ENCODE measurements at places on chromosomes 11 and 22.

- peak; percentile 47 for DNase-seq
Observed at GRCh38 chr11:77879218-77879617, 58.3 kb downstream of the AAMDC start.

DNA sequence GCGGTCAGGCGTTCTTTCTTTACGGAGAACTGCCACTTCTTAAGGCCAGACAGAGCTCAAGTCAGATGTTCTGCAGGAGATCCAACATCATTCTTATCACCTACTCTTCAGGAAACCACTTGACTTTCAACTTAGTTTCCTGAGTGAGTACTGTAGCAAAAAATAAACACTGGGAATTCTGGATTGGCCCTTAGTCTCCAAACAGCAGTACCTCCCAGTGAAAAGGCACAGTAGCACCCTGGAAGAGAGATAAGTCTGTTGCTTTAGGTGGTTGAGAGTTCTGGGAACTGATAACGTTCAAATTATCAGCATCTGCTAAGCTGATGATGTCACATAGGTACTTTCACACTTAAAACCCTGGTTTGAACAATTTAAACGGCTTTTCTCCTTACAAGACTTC, 971.8 kb upstream of the TENM4 start:
- DNase-seq: no peak

DNA sequence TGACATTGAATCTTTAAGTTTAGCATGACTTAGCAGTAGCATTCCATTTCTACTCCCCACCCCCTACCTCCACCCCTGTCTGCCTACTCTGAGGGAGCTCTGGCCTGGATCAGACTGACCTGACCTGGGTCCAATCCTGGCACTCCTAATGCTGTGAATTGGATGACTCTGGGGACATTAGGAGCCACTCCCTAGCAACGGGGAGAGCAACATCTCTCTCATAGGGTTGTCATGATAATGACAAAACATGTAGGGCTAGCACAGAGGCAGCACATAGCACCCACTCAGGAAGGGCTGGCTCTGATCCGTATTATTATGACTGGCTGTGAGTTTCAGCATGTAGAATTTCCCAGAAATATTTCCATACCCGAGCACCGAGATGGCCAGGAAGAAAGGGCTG, 40.5 kb downstream of the CABIN1 start:
- DNase-seq: no peak

DNA sequence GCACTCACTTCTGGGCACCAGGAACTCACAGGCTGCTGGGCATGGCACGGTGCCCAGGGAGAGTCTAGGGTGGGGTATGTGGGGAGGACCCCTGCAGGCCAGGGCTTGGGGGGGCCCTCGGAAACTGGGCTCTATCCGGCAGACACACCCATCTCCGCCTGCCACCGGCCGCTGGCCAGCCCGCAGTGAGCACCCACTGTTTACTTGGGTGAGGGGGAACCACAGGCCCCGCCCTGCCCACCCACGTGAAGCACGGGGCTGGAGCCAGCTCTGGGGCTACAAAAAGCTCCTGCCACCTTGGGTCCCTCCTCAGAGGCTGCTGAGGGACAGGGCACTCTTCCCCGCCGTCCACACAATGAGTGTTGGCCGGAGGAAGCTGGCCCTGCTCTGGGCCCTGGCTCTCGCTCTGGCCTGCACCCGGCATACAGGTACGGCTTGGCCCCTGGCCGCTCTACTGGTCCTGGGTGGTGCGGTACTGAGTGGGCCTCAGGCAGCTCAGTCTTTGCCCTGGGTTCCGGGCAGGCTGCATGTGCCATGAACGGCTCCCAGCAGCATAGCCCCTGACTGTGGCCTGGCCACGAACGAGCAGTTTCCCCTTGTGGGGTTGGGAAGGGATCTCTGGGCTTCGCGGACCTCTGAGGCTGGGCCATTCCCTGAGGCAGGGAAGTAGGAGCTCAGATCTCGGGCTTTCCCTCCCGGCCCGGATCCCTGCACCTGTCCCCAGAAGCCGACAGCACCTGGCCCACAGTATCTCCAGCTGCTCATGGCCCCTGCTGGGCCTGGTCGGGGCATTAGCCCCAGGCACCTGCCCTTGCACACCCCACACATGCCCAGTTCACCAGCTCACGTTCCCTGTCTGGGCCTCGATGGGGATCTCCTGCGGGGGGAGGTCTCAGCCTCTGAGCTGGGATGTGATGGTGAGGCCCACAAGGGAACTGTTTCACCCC, at the start of gene MUC5AC:
Gene MUC5AC (plus strand): TSS at position 309 of the 947 bp plus-strand sequence. CDS start 47 bp downstream, at position 356.
- no peak for DNase-seq

GRCh38 chr11:106875013-106875412, 143.3 kb downstream of the GUCY1A2 start:
- no peak for DNase-seq

DNA sequence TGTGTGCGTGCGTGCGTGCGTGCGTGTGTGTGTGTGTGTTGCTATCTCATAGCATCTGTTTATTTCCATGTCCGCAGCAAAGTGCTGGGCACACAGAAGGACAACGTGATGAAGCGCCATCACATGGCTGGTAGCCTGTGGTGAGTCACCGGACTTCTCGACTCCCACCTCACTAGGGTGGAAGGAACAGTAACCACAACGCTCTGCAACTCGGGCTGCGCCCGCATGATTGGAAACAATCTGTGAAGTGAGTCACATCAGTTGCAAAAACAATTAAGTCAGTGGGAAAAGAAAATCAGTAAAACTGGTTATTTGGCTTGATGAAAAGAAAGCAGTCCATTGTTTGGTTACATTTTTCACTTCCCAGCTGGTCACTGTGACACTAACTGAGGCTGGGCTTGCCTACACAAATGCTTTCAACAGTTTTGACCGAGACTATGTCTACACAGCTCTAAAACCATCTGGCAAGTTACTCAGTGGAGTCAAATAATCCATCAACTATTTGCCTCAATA, 437.3 kb upstream of the CADM1 start:
- no peak for DNase-seq
